Colonic mucosa (tissue), 4 donors: ENCODE measurements at places on chromosomes 5 and 9. TPM values are rescaled to one million over a fixed set of nuclear protein-coding genes. Genes with fewer than 3 reads are reported as not detected.

DNA sequence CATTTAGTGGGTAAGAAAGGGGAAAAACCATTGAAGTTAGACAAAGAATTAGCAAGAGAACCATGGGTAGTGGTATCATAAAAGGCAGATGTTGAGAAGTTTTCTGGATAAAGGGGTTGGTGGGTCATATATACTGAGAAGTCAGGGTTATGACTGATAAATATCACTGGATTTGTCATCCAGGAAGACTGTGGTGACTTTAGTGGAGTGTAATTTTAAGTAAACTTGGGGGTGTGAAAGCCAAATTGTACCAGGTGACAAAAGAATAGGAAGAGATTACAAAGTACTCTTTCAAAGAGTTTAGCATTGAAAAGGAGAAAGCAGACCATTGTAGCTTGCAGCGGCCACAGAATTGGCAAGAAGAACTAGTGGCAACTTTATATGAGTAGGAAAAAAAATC, 315.2 kb upstream of the DMAC1 start:
- no peak for DNase-seq
- no peaks in the 10 kb centered on the region for H3K4me1 ChIP-seq
- H3K36me3 ChIP-seq = no peaks in the 10 kb centered on the region
- no peaks in the 10 kb centered on the region for H3K27me3 ChIP-seq

DNA sequence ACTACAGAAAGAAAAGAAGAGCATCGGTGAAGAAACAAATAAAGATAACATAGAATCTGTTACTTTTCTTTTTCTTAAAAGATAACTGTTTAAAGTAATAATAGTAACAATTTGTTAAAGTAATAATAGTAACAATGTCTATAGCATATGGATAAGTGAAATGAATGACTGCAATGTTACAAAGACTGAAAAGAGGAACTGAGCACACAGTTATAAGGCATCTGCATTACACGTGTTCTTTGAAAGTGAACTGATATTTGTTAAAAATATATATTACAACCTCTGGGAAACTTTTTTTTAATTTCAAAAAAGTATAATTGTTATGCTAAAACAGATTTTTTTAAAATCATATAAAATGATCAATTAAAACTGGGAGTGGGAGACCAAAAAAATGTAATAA, 88.4 kb upstream of the FST start:
- no peak overlapping the region for H3K4me3 ChIP-seq
- H3K27ac ChIP-seq = no peak overlapping the region
- no peaks in the 10 kb centered on the region for H3K4me1 ChIP-seq
- H3K36me3 ChIP-seq = no peaks in the 10 kb centered on the region
- no peak for DNase-seq

DNA sequence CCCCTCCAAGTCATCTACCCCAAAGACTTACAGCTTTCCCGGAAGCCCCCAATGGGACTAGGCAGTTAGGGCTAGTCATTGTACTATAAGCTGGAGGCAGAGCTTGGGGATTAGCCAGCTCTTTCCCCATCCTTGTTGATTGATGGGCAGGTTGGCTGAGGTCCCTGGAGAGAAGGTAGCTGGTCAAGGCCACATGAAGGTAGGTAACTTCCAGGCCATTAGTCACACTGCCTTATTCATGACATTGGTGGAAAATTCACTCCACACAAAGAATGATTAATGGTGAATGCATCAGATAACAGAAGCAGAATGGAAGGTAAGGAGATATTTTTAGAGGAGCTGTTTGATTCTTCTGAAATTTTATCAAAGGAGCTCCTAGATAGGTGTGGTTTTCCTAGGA, 49.5 kb upstream of the TGFBR1 start:
- H3K27ac ChIP-seq = no peak overlapping the region
- no peak for DNase-seq
- H3K27me3 ChIP-seq = no peaks in the 10 kb centered on the region
- no peak overlapping the region for H3K4me3 ChIP-seq

GRCh38 chr5:113382731-113383130, 52.1 kb downstream of the TSSK1B start:
- no peak overlapping the region for H3K4me3 ChIP-seq
- no peaks in the 10 kb centered on the region for H3K4me1 ChIP-seq
- no peaks in the 10 kb centered on the region for H3K36me3 ChIP-seq
- DNase-seq = no peak
- H3K27me3 ChIP-seq = no peaks in the 10 kb centered on the region

DNA sequence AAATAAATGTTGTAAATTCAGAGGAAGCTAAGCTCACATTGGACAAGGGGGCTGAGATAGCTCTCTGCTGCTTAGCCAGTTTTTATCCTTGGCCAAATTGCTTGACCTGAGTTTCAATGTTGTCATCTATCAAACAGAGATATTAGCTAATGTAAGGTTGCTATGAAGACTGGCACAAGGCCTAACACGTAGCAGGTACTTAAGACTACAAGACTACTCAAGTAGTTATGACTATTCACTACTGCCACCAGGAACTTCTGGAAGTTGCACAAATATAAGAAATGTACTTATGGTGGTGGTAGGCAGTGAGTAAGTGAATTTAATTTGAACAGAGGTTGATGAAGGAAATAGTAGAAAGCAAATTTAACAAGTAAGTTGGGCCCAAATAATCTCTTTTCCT, 17.4 kb upstream of the FYB1 start:
- H3K27ac ChIP-seq = no peak overlapping the region
- no peaks in the 10 kb centered on the region for H3K4me1 ChIP-seq
- no peak for DNase-seq
- no peak overlapping the region for H3K4me3 ChIP-seq
- H3K27me3 ChIP-seq = no peaks in the 10 kb centered on the region
- no peaks in the 10 kb centered on the region for H3K36me3 ChIP-seq

DNA sequence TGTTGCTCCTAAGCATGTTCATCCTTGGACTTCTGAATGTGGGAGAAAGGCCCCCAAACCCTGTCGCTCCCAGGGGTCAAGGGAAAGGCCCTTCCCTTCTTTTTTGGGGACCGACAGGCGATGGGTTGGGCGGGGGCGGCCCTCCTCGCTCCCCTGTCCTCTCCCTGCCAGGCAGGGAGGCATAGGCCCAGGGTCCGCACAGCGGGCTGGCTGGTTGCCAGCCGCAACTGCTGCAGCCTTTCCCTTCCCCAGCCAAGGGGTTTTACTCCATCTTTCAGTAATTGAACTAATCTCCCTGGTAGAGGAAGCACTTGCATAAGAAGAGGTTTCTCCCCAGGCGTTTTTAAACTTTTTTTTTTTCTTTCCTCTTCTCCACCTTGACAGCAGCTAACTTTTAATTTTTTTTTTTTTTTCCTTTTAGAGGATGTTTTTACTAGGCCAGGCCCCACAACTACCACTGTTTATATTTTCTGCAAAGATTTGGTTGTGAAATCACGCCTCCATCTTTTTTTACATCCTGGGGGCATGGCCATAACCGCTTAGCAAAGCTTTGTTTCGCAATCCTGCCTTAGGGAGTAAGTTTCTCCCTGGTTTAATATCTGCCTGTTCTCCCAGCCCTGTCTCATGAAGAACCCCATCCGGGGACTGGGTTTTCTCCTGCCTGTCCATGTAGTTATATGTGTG, 216.9 kb upstream of the ZNF608 start:
- no peaks in the 10 kb centered on the region for H3K27me3 ChIP-seq
- H3K4me3 ChIP-seq = no peak overlapping the region
- H3K27ac ChIP-seq = no peak overlapping the region
- no peaks in the 10 kb centered on the region for H3K4me1 ChIP-seq

Gene IFNA13
- total RNA-seq = not detected
